Bronchial smooth muscle cell (primary cell): ENCODE measurements at places on chromosomes 3 and 15. TPM values are rescaled to one million over a fixed set of nuclear protein-coding genes. Genes with fewer than 3 reads are reported as not detected.

NPRL2 gene
- total RNA-seq = 22.5 and 30.1 TPM in 2 replicates

GOLGA6D gene
- total RNA-seq = under 0.01 TPM in 1 of 2 replicates, not detected in the other

UACA gene
- 138 and 157 TPM in 2 replicates for total RNA-seq

TUBGCP5 gene
- total RNA-seq = 19.7 and 20.2 TPM in 2 replicates
